ENCODE measurements at places on chromosomes 7 and 10. TPM values are rescaled to one million over a fixed set of nuclear protein-coding genes. Genes with fewer than 3 reads are reported as not detected.

Gene PCGF5
- total RNA-seq = 17.9 TPM

Gene AKR1C2
- total RNA-seq = 13.5 TPM

Gene PRKG1
- 32.7 TPM for total RNA-seq

Gene SRRM3
- total RNA-seq = 2.0 TPM

Gene NPY
- not detected for total RNA-seq

Gene SFMBT2
- 5.1 TPM for total RNA-seq

Data from smooth muscle cell of bladder (primary cell).